ENCODE measurements at places on chromosomes 13 and 19. TPM values are rescaled to one million over a fixed set of nuclear protein-coding genes. Genes with fewer than 3 reads are reported as not detected.

Gene CGB8
- total RNA-seq = not detected

Gene DIRAS1
- total RNA-seq = 7.2 TPM

Gene CBLC
- total RNA-seq = 0.09 TPM

Gene NCAN
- under 0.01 TPM for total RNA-seq

Gene LIM2
- total RNA-seq = not detected

Gene OR7C1
- total RNA-seq = not detected

Gene ZNF85
- 4.3 TPM for total RNA-seq

Gene C2CD4C
- total RNA-seq = under 0.01 TPM

Gene NUMBL
- total RNA-seq = 70.8 TPM

Gene OR7D2
- total RNA-seq = not detected

Gene TNFSF13B
- 5.5 TPM for total RNA-seq

Gene SPRY2
- 10.6 TPM for total RNA-seq

Gene AMH
- total RNA-seq = 0.16 TPM

Gene LRRC4B
- under 0.01 TPM for total RNA-seq

Gene NLRP11
- not detected for total RNA-seq

Gene PRODH2
- not detected for total RNA-seq

Gene CAB39L
- 10.7 TPM for total RNA-seq

Gene FFAR3
- total RNA-seq = not detected

Gene MED26
- total RNA-seq = 4.4 TPM

Gene ZNF100
- total RNA-seq = 1.4 TPM

Gene THSD8
- total RNA-seq = 0.43 TPM

Gene KLK1
- total RNA-seq = not detected

Gene SMAD9
- 4.2 TPM for total RNA-seq

Gene DAND5
- total RNA-seq = not detected

All from bronchial smooth muscle cell (primary cell).